T-helper 17 cell (primary cell): ENCODE measurements at places on chromosomes 5 and 9. TPM values are rescaled to one million over a fixed set of nuclear protein-coding genes. Genes with fewer than 3 reads are reported as not detected.

GRCh38 chr5:168106008-168106761 is 185.3 kb upstream of the WWC1 start:
- DNase-seq, result no peak

Gene ARL10
- 7.6 TPM for total RNA-seq

DNA sequence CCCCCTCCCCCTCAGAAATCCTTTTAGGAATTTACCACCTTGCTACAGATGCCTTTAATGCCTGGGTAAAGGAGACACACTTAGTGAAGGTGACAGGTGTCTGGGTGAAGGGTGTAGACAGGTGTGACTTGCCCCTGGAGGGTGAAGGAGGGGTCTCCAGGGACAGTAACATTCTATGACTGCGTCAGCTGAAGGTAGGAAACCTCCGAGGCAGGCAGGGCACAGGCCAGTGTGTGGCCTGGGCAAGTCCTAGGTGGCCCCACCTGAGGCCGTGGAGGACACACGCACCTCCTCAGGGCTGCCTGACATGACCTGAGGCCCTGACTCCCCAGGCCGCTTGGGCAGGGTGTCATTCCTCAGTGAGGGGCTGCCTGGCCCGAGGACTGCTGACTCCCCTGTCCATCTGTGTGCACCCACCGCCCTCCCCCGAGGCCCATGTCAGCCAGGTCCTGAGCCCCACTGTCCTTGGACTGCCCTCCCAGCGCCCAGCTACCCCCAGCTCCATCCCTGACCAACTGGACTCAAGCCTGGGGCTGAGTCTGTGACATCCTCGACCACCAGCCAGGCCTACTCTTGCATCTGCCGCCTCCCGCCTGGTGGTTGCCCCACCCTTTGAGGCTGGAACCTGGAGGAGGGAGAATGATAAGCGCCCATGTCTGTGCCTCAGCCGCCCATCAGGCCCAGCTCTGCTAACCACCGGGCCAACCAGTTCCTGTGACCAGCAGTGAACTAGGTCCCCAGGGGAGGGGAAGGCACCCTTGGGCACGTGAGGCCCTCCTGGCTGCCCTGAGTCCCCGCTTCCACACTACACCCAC is 18.4 kb downstream of the CARD19 start:
- DNase-seq, result no peak

Gene APBA1
- total RNA-seq, result 0.31 TPM

DNA sequence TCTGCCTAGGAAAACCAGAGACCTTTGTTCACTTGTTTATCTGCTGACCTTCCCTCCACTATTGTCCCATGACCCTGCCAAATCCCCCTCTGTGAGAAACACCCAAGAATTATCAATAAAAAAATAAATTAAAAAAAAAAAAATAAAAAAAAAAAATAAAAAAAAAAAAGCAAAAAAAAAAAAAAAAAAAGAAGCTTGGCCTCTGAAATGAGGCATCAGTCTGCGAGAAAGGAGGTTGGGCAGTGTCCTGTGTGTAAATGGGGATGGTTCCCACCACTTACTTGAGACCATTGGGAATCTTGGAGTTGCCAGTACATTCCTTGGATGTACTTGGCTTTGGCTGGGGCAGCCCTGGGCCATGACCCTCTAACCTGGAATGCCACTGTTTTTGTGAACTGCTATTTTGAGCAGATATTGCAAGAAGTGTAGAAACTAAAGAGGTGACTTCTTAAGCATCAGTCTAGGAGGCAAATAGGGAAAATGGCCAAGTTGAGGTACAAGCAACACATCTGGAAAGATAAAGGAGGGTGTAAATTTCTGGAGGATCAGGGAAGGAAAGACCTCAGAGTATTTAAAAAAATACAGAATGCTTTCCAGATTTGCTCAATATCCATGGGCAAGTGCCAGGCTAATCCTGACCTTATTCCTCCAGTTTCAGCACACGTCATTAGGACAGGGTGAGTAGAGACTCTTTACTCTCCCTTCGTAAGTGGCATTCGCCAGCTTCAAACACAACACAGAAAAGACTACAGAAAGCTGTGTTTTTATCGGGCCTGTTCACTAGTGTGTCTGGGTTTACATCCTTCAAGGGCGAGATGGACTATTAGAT is 58.1 kb downstream of the HSPA4 start:
- no peak for DNase-seq

Gene CLPTM1L
- total RNA-seq, result 70.5 TPM

- no peak for DNase-seq
Measured at GRCh38 chr9:27659001-27659400, 85.7 kb upstream of the C9orf72 start.

Gene SUSD3
- 62.3 TPM for total RNA-seq

DNA sequence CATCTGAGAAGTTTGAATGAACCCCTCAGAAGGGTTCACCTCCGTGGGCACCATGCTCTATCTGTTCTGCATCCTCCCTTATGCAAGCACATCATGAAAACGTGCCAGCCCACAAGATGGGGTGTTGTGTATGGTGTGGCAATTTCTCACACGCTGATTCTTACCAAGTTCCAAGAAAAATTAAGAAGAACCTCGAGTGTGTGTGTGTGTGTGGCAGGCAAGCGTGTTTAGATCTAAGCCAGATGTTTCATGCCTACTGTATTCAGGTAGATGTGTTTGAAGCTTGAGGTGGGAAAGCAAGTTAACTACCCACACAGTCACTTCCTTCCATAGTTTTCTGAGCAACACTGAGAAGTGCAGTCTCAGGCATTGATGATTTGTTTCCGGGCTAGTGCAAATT is 77.7 kb upstream of the GNA14 start:
- DNase-seq, result no peak

DNA sequence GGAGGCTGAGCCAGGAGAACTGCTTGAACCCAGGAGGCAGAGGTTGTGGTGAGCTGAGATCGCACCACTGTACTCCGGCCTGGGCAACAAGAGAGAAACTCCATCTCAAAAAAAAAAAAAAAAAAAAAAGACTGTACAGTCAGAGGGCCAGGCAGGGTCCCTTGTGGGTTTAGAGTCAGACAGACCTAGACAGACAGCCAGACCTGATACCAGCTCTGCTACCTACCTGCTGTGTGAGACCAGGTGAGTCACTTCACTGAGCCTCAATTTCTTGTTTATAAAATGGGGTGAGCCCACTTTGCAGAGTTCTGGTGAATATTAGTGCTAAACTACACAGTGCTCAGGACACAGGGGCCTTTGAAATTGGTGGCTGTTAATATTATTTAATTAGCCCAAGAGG is 19.7 kb downstream of the TRIM14 start:
- DNase-seq, result peak; percentile 37

Gene ANGPTL2
- total RNA-seq, result 0.10 TPM

Gene SYNPO
- total RNA-seq, result not detected

DNA sequence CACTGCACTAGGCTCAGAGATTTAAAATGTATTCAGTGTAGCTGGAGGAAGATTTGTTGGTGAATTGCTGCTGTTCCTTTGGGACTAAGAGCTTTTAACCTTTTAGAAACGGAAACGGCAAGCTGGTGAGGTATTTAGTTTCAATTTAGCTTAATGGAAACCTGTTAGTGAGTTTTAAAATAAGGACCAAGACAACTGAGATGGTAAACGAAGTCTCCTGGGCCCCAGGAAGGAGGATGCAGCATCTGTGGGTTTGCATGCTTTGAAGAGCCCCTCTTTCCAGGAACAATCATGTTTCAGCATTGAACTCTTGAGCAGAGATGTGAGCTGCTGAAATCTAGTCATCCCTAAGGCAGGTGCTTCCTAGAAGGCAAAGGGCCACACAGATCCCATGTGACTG is 16.5 kb downstream of the DNAI1 start:
- no peak for DNase-seq

GRCh38 chr5:38051711-38052511 is 206.4 kb upstream of the EGFLAM start:
- DNase-seq, result no peak

DNA sequence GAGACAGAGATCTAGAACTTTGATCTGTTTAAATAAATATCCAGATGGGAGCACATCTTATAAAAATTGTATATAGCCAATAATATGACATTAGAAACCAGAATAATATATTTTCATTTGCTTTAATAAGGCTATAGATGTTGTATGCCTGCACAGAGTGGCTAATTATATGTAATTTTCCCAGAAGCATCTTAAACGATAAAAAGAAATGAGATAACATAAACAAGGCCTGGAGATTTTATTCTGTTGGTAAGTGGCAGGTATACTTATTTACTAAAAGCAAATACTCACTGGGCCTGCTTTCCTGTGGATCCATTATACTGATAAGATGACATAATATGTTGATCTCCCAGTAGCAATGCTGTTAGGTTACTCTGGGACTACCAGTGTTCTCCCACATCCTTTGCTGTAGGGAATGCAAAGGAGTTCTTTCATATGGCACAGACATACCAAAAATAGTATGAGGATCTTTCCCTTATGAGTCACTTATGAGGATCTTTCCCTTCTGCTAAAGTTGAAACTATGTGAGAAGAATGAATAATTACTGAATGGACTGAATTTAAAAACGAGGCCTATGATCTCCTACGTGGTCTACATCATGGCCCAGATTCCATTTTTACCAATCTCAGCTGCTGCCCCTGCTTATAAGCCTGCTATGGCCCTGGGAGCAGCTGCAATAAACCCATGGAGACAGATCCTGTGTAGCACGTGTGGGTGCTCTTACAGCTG is 112.1 kb downstream of the NUDT12 start:
- no peak for DNase-seq

Gene ARHGEF37
- 0.25 TPM for total RNA-seq

Gene ARHGEF28
- total RNA-seq, result 0.16 TPM

GRCh38 chr5:7650755-7651154 is 200.2 kb downstream of the CFAP90 start:
- no peak for DNase-seq
